ENCODE measurements at places on chromosomes 7 and 10.

DNA sequence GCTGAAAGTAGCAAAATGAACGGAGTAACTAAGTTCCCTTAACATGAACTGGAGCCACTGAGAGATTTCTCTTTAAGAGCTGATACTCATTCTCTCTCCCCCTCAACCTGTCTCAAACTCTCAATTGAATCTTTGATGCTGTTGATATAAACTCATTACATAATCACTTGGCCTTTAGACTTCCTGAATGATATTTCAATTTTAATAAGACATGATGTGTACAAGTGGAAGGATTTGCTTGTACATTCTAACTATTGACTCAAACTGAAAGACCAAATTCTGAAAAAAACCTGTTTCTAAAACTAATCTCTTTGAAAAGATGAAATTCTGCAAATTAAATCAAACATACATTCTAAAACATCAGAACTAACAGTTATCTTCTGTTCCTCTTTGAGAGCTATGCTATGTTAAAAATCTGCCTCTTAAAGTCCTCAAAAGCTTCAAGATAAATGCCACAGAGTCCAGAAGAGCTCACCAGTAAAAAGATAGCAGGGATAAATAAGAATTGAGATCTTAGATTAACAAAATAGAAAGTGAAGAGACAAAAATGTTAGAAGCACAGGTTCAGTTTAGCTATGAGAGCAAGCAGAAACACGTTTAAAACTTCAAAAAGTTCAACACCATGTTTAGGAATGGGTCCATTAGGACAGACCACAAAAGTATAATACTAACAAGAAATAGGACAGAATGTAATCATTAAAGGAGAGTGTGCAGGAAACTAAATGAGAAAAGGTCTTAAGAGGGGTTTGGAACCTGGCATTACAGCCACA lies 46.1 kb downstream of the TNPO3 start:
- DNase-seq, result no peak

GRCh38 chr10:12063483-12063818 lies 5.3 kb upstream of the DHTKD1 start:
- no peak for DNase-seq

GRCh38 chr10:88388324-88388723 lies 194.8 kb downstream of the RNLS start:
- no peak for DNase-seq

- DNase-seq, result no peak
Observed at GRCh38 chr10:804787-805619, 115.5 kb upstream of the DIP2C start.

DNA sequence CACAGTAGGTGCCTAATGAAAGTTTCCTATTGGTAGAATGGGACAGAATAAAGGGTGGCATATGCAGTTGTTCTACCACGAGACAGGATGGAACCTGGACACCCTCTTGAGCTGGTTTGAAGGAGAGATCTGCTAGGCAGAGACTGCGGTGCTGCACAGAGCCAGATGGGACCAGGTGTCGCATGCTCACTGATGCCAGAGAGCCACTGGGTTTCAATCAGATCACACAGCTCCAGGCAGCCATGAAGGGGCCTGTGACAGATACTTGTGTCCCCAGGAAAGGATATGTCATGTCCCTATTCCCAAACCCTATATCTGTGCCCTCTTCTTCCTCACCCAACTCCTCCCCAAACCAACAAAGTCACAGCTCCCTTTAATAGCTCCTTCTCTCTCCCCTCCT lies 235.7 kb downstream of the PRPF18 start:
- no peak for DNase-seq

GRCh38 chr10:2913474-2913873 lies 153.9 kb upstream of the PFKP start:
- no peak for DNase-seq

GRCh38 chr7:104951546-104951945 lies 62.5 kb upstream of the KMT2E start:
- DNase-seq, result no peak

DNA sequence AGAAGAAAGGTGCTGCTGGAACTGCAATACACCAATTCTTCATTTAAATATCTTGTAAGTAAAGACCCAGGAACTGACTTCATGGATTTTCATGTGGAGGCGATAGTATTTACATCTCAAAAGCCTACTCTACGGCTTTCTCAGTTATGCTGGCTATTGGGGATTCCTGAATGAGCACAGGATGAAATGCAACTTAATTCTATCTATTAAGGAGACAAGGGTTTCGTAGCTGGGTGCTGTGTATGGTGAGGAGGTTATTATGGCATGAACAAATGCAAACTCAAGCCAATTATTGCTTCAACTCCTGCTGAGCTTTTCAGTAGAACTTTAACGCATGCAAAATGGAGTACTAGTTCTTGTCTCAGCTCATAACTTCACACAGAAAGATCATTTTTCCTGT lies 251.2 kb downstream of the SORCS1 start:
- DNase-seq, result no peak

- no peak for DNase-seq
Observed at GRCh38 chr7:42883950-42884349, 27.9 kb downstream of the C7orf25 start.

DNA sequence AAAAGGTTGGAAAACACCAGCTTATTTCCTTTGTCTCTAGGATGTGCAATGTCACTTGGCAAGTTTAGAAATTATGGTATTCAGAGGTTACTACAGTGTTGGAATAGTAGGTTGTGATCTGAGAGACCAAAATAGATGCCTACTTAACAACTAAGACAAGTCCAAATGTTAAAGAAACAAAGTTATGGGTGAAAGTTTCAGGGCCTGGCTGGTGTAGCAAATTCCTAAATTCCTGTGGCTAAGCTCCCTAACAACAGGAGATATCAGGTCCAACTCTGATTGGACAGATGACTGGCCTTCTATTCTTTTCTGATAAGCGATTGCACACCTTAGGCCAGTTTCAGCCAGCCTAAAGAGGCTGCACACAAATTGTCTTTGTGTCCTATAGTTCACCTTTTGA lies 873.5 kb downstream of the REEP3 start:
- no peak for DNase-seq

- DNase-seq, result no peak
Observed at GRCh38 chr10:99654390-99655175, 4.7 kb upstream of the ENTPD7 start.

GRCh38 chr7:83150310-83150709 lies 12.4 kb downstream of the PCLO start:
- no peak for DNase-seq

DNA sequence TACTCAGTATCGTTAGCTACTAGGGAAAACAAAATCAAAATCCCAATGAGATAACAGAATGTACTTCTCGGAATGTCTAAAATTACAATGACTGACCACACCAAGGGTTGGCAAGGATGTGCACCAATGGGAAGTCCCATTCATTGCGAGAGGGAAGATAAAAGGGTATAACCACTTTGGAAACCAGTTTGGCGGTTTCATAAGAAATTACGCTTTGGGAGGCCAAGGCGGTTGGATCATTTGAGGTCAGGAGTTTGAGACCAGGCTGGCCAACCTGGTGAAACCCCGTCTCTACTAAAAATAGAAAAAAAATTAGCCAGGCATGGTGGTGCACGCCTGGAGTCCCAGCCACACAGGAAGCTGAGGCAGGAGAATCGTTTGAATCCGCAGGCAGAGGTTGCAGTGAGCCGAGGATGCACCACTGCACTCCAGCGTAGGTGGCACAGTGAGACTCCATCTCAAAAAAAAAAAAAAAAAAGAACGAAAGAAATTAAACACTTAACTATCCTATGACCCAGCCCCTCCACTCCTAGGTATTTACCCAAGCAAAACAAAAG lies 7.6 kb downstream of the HACD1 start:
- DNase-seq, result no peak

DNA sequence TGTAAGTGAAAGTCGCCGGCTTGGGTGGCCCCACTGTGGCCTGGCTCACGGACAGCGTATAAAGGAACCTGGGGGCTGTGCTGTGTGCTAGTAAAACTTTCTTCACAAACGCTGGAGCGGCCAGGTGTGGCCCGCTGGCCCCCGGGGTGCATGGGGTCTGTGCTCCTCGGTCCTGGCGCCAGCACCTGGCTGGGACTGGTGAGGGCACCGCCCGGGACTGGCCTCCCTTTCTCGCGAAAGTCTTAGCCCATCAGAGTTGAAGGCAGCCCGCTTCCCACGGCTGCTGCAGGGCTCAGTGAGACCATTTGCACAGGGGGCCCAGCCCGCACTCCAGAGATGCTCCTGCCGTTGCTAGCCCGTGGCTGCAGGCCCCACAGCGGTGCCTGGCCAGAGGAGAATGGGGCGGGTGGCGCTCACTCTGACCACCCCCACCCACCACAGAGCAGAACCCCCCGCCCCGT lies 5.8 kb downstream of the PWWP2B start:
- no peak for DNase-seq

DNA sequence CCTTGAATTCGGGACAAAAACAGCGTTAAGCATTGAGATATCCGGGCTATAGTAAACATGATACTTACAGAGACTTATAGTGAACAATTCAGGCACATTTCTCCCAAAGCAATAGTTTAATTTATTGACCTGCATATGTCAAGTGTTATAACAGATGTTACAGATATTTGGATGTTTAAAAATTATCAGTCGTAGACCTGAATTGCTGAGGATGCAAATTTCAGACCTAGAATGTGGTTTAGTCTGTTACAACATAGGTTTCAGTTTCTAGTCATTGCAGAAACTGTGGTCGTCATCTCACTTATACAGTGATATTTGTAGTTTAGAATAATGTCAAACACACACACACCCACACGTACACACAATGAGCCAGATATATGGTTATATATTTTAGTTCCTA lies 85.2 kb downstream of the VTI1A start:
- no peak for DNase-seq

DNA sequence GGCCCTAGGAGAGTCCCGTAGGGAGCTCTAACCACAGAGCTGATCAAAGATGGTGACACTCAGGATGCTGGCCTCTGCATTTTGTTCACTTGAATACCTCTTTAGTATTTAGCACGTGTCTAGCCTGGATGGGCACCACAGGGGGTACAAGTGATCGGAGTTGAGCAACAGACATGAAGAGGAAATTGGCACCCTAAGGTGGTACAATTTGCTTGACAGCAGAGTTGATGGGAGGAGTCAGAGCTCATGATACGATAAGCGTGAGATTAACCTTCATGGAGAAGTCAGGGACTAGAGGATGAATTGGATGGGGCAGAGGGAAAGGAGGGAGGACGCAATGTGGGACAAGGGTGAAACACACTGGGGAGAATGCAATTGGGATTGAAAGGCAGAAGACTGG lies 9.9 kb upstream of the ZNF212 start:
- no peak for DNase-seq

- no peak for DNase-seq
Observed at GRCh38 chr7:90605055-90605454, 8.9 kb downstream of the CDK14 start.

DNA sequence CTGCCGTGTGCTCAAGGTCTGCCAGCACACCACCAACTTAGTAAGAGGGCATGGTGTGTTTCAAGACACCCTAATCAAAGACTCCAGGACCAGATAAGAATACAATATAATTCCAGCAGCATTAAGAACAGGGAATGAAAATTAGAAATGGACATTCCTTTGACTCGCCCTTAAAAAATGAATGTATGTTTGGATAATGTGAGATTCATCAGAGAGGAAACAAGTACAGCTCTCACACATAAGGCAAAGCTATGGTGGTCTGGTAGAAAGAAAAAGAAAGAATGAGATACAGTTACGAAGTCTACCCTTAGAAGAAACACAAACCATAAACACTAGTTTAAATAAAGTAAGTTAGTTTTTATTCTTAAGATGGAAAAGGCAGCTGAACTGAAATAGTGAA lies 174.8 kb upstream of the ANK3 start:
- no peak for DNase-seq

GRCh38 chr10:21527598-21528235 lies 2.2 kb upstream of the SKIDA1 start:
- no peak for DNase-seq

- DNase-seq, result no peak
Observed at GRCh38 chr10:33193701-33194521, 140.6 kb downstream of the NRP1 start.

DNA sequence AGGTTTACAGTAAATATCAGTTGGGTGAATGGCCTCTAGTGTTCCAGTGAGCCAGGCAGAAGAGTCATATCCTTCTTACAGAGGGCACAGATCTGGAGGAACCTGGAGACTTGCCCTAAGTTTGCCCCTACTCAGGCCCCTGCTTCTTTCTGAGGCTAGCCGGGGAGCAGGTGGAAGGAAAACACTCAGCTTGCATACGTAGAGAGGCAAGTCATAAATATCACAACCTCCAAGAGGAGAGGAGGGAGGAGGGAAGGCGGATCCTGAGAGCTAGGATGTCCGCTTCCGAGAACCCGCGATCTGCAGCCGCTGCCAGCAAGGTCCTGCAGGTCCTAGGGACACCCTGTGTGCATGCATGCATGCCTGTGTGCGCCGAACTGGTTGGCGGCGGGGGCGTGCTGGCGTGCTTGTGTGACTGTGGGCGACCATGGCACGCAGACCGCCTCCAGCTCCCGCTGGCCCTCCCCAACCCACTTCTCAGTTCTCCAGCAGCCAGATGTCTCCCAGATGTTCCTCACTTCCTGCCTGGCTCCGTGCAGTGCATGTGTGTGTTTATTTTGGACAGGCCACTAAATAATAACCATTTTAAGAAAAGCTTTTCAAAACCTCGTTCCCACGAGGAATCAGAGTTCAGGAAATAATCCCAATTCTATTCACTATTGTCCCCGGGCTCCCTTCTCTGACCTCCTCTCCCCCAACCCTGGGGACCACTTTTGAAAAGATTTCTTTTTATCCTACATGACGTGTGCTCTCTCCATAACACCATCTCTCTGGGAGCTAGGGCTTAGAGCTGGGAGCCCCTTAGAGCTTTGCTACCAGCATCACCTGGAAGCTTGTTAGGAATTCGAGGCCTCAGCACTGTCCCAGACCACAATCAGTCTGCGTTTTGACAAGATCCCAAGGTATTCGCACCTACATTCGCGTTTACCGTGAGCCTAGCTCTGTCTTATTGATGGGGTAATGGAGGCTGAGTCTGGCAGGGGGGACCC lies 32.4 kb downstream of the UNC5B start:
- no peak for DNase-seq

DNA sequence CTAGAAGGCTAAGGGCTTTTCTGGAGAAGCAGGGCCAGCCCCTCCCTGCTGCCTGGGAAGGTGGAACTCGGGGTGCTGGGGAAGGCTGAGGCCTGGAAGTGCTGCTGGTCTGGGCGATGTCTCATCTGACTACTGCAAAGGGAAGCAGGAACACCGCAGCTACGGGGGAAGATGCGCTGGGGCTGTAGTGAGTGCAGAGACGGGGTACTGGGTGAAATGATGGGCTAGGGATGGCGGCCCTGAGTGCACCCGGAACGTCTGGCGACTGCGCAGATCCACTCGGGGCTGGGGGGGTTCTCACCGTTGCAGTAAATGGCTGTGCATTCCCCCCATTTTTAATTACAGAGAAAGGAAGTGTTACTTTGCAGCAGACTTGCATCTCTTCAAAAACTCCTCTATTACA lies 195.4 kb upstream of the ADARB2 start:
- no peak for DNase-seq

GRCh38 chr7:28165261-28165660 lies 15.3 kb downstream of the JAZF1 start:
- DNase-seq, result no peak

- no peak for DNase-seq
Observed at GRCh38 chr7:131501930-131502685, 54.3 kb downstream of the PODXL start.

All from stimulated activated naive CD4-positive, alpha-beta T cell (primary cell).